Activated naive CD4-positive, alpha-beta T cell (primary cell): ENCODE measurements at places on chromosomes 1 and 21.
A peak's percentile ranks its signal among the peaks of the same experiment; 100 is the strongest.

- DNase-seq, result no peak
Measured at GRCh38 chr1:34405266-34405959, 228.7 kb downstream of the C1orf94 start.

DNA sequence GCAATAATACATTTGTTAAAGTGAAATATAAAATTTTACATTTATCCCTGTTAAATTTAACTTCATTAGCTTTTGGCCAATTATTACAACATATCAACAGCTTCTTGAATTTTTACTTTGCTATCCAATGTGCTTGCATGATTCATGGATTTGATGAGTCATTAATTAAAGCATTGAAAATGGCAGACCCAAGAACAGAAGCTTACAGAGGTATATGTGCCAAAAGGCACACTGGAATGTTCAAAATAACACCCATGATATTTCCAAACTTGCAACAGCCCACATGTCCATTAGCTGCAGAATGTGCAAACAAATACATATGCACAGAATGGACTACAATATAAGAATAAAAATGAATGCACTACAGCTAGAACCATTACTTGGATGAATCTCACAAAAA lies 76.4 kb upstream of the MAN1A2 start:
- no peak for DNase-seq

DNA sequence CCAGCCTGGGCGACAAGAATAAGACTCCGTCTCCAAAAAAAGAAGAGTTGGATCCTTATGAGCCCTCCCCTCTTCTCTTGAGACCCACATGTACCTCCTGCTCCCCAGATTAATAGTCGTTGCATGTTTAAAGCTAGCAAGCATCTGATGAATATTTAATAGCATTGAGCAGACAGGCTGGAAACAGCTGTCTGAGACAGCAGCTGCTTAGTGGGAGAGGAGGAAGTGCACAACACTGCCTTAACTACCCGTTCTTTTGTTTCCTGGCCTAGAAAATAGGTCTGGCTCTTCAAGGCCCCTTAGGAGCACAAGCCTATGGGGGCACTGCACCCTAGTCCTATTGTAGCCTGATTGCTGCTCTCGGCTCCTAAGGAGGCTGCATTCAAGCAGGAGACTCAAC lies 17.3 kb upstream of the TMEM39B start:
- no peak for DNase-seq

DNA sequence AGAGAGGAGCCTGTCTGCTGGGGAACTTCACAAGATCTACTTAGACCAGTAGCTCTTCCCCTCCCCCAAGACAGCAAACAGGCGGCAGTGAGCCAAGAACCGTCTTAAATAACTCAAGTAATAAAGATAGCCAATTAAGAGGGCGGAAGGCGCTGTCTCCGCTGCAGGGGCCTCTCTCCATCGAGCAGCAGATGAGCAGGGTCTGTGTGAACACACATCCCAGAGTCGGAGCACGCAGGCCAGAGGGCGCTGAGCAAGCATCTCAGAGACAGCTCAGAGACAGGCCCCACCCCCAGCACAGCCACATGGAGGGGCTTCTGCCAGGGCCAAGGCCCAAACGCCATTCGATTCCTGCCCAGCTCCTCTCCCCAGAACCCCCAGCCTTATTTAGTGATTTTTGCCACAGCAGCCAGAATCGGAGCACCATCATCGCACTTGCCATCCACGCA lies 11.1 kb downstream of the IFFO2 start:
- DNase-seq, result no peak

DNA sequence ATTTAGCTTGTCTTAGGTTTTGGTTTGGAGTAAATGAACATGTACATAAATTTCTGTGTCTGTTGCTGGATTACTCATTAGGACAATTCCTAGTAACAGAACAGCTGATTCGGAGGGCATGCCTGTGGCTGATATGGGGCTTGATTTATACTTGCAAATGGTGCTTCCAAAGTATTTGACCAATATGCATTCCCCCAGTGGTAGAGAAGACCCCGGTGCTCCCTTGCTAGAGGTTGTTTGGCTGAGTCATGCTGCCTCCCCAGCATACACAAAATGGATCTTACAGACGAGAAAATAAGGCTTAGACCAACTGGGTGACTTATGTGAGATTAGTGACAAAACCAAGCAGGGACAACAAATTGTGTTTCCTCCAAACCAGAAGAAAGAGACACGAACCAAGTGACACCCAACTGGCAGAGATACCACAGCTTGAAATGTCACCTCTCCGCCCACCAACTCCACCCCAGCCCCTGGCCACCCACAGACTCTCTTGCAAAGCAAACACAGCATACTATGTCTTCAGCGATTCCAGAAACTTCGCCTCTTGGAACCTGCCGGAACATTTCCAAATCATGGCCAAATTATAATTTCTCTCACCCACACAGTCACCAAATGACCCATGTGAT lies 75.9 kb upstream of the ETS2 start:
- DNase-seq, result no peak

GRCh38 chr1:185152187-185152767 lies 4.5 kb downstream of the TRMT1L start:
- no peak for DNase-seq

DNA sequence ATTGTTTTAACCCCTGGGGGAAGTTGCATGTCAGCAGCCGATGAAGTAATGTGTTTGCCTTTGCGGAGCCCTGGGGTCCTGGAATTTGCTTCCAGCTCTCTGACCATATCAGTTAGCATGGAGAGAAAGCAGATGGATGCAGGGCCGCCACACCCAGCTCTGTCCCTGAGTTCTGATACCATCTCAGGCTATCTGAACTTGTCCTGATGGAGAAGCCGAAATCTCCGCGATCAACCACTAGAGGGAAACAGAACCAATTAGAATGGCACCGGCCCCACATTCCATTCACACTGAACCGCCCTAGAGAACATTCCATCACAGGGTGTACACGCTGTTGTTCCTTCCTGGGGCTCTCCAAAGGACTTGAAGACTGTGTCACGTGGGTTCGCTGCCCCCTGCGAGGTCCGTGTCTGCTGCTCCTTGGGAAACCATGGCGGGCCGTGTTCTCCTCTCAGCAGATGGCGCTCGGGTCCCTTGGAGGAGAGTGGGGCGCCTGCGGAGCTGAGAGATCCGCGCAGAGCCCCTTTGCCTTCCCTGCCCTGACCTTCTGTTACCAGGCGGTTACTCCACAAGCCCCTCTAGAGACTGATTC lies 75.4 kb downstream of the ABCA4 start:
- DNase-seq, result no peak

DNA sequence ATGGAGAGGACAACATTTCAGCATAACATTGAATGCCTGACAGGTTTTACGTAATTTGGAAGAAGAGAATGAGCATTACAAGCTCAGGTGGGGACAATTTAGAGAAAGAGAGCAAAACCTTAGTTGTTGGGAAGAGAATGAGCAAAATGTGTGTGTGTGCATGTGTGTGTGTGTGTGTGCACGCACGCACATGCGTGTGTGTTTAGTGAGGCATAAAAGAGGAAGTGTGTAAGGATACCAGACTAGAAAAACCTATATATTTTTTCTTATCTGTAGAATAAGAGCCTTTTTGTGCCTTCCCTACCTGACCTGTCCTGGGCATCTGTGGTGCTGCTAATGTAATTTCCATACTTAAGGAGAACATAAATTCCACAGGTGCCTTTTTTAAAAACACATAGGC lies 99.0 kb upstream of the PLXNA2 start:
- no peak for DNase-seq

DNA sequence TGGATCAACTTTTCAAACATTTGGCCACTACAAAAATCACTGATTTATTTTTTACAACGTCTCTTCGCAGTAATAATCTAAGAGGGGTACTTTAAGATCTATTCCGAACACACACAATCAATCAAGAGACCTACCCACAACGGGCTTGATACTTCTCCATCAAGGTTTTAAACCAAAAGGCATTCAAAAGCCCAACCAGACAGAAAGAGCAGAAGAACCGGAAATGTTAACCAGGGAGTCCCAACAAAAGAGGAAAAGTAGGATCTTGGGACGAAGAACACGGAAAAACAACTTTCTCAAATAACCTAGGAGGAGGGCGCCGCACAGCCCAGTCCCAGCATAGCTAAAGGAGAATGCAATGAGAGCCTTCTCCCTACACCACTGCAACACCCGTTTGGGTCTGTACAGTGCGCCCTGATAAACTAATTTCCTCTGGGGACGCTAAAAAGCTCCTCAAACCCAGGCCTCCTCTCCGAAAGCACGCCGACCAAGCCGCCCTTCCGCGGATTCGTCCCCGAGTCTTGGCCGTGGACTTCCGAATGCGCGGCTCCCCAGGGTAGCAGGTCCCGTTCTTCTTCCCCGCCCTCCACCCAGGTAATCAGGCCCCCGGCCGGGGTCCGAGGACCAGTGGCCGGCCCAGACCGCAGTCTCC lies 623 bp downstream of the RPL22 start:
- no peak for DNase-seq

DNA sequence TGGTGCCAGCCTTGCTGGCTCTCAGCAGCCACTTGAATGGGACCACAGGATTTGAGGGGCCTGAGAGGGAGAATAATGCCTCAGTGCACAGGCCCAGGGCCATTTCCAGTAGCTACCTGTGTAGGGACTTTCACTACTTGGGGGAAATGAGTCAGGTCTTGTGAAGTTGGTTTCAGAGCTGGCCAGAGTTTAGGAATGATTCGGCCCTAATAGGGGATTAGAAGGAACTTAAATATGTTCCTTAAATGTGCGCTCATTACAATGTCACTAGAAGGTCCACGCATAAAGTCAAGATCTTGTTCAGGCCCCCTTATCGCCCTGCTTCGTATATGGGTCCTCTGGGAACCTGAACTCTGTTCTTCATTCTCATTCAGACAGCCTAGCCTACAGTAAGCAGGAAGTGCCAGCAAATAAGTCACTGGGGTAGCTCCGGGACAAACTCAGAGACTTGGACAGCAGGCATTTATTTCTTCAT lies 5.6 kb upstream of the AKR1A1 start:
- DNase-seq, result no peak

DNA sequence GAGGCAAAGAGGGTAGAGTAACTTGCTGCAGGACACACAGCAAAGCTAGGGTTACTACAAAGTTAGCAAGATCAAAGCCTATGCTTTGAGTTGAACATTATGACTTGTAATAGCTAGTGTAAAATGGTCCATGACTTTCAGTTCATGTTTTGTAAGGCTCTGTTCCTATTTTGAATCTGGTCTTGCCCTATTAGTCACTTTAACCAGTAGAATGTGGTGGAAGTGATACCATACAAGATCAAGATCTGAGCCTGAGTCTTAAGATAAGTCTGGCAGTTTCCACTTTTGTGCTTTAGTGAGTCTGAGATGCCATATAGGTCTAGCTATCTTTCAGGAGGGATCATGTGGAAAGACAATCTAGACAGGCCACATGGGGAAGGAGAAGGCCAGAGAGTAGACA lies 282.1 kb upstream of the BRINP3 start:
- DNase-seq, result no peak

DNA sequence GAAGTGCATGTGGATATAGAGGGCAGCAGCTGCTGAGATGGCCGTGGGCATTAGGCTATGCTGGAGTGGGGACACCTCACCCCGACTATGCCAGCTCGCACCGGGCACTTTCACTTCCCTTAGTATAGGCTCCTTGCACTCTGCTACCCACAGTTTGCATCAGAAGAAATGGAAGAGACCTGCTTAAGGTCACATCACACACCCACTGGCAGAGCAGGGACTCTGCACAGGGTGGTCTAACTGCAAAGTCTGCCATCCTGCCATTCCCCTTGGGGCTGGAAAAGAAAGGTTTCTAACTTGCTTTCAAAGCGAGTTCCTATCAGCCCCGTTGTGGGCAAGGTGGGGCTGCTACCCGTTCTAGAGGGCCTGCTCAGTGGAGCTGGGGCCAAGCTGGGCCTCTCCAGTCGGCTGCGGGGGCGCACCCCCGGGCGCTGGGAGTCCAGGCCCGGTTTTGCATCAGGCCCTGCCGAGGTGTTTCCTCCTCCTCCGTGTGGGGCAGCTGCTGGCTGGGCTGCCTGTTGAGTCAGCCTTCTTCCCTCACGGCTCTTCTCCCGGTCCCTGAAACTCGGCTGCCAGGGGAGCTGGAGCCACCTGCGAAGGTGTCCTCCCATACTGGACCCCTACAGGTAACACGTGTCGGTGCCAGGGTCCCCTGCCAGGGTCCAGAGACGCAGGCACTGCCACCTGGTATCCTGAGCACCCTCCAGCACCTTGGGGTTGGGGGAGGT lies at the start of gene SYTL1:
TSS of gene SYTL1 (plus strand) at position 498 of the 728 bp plus-strand sequence. CDS start 3,313 bp downstream, outside the sequence.
- peak; percentile 46 for DNase-seq

DNA sequence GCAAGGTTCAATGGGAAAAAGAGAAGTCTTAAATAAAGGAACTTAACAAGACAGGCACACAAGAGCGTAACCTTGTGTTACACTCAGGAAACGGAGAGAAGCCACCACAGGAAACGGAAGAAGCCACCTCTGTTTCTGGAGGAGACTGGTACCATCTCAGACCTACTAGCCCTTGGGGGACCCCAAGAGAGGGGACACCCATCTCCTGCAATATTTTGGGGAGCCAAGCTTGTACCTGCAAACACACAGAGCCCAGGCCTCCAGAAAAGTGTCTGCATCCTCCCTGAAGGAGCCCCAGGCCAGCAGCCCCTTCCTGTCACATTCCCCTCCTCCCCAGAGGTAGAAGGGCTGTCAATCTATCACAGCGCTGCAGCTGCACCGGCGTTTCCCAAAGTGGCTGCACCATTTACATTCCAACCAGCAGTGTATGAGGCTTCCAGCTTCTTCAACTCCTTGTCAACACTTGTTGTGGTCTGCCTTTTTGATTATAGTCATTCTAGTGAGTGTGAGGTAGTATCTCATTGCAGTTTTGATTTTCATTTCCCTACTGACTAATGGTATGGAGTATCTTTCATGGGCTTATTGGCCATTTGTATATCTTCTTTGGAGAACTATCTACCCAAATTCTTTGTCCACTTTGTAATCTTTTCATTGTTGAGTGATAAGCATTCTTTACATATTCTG lies 23.0 kb upstream of the PADI1 start:
- no peak for DNase-seq

DNA sequence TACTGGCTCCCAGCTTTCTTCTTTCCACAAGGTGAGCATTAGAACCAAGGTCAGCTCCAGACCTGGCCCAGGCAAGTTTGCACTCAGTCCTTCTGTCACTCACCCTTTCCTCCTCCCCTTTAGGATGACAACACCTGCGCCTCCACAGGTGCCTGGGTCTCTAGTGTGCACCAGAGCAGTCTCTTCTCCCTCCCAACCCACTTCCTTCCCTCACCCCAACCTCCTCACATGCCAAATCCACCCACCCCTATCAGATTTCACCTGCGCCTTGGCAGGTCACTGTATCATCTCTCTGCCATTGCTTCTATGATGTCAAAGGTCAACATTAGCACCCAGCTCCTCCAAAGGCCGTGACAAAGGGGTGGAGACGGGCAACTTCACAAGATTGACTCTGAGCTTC lies 38.0 kb downstream of the LBR start:
- DNase-seq, result no peak
